Cerebellar nuclear complex (tissue), 1 donor: ENCODE measurements at places on chromosomes 3 and 15.

- no peak for DNase-seq
Measured at GRCh38 chr3:44961888-44962287, 14.1 kb downstream of the ZDHHC3 start.

DNA sequence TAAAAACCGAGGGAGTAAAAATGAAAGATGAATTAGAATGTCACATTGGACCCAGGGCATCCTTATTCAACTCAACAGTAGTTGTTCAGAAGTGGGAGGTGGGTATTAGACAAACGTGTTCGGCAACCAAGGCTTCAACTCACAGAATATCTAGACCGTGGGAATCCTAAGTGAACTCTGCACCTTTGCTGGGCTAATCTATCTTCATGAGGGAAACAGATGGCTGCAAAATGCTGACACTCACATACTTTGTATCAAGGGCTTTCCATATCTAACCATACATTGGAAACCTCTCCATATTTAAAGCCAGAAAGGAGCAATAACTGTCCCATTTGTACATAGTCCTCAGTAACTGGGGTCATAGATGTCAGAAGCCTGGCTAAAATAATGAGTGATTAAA, 20.9 kb downstream of the PLSCR1 start:
- DNase-seq, result no peak

- no peak for DNase-seq
Measured at GRCh38 chr3:149216193-149216869, 5.3 kb downstream of the CP start.

- DNase-seq, result no peak
Measured at GRCh38 chr15:77179541-77179998, 108.7 kb upstream of the TSPAN3 start.
